ENCODE measurements at places on chromosomes 7 and 10.

DNA sequence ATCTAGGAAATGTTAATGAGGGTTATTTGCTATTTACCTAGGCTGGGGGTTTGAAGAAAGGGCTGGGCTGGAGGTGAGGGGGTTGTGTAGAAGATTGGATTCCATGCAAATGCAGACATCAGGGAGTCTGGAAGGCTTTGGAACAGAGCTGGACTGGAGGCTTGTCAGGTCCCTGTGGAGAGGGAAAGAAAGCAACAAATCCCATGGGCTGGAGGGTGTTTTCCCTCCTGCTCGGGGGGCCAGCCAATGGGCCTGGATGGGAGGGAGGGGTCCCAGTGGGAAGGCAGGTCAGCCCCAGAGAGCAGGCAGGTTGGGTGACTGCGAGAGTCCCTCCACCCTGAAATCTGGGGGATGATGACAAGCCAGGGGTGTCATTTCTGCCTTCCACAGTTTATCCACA, 431.8 kb downstream of the RPS24 start:
- DNase-seq = no peak

DNA sequence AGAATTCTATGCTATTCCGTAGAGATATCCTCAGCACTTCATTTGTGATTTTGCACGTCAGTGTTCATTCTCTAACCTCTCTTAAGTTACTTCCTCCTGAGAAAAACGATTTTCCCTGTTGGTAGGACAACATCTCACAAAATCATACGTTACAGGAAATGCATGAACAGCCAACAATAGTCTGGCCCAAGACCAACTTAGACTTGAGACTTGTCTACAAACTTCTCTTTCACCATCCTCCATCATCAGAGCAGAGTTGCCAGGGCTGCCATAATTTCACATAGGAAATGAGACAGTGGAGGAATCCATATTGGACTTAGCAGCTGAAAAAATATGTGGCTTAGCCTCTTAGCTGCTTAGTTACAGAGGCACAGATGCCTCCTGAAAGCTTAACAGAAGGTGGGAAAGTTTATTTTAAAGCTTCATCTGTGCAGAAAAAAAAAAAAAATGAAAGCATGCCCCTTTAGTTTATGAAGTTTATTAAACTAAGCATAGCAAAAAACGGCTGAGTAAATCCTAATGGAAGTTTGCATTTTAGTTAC, 222.5 kb upstream of the CACNA2D1 start:
- peak; percentile 9 for DNase-seq

DNA sequence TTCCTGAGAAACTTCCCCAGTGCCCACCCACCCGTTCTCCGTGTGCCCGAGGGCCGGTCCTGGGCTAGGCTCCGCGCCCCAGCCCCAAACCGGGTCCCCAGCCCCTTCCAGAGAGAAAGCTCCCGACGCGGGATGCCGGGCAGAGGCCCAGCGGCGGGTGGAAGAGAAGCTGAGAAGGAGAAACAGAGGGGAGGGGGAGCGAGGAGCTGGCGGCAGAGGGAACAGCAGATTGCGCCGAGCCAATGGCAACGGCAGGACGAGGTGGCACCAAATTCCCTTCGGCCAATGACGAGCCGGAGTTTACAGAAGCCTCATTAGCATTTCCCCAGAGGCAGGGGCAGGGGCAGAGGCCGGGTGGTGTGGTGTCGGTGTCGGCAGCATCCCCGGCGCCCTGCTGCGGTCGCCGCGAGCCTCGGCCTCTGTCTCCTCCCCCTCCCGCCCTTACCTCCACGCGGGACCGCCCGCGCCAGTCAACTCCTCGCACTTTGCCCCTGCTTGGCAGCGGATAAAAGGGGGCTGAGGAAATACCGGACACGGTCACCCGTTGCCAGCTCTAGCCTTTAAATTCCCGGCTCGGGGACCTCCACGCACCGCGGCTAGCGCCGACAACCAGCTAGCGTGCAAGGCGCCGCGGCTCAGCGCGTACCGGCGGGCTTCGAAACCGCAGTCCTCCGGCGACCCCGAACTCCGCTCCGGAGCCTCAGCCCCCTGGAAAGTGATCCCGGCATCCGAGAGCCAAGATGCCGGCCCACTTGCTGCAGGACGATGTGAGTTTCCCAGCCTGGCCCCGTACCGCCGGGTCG, at the start of gene SCD:
Gene SCD, plus strand, starts transcription at position 469 of the 803 bp plus-strand sequence. Its CDS starts 272 bp downstream, at position 741.
- peak; percentile 71 for DNase-seq

DNA sequence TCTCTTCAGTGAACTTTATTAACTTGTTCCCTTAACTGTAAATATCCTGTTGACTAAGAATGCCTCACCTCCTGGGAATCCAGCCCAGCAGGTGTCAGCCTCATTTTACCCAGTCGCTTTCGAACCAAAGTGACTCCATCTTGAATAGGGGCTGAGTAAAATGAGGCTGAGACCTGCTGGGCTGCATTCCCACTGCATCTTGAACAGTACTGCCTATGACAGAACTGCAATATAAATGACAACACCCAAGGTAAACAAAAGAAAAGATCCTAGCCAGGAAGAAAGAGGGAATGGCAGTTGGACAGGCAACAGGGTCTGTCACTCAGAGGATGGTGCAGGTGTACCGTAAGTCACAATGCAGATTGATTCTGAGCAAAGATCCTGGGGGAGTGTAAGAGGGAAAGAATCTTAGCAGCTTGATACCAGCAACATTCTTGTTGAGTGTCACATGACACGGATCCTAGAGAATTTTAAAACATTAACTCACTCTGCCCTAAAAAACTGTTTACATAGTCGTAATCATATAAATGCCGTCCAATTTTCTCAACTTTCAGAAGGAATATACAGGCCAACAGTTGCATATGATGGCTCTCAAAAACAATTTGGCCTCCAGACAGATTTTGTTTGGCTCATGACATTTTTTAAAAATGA, 4.4 kb upstream of the FAM107B start:
- DNase-seq = peak; percentile 67

GRCh38 chr10:13649844-13650520, 63.2 kb downstream of the PRPF18 start:
- no peak for DNase-seq

DNA sequence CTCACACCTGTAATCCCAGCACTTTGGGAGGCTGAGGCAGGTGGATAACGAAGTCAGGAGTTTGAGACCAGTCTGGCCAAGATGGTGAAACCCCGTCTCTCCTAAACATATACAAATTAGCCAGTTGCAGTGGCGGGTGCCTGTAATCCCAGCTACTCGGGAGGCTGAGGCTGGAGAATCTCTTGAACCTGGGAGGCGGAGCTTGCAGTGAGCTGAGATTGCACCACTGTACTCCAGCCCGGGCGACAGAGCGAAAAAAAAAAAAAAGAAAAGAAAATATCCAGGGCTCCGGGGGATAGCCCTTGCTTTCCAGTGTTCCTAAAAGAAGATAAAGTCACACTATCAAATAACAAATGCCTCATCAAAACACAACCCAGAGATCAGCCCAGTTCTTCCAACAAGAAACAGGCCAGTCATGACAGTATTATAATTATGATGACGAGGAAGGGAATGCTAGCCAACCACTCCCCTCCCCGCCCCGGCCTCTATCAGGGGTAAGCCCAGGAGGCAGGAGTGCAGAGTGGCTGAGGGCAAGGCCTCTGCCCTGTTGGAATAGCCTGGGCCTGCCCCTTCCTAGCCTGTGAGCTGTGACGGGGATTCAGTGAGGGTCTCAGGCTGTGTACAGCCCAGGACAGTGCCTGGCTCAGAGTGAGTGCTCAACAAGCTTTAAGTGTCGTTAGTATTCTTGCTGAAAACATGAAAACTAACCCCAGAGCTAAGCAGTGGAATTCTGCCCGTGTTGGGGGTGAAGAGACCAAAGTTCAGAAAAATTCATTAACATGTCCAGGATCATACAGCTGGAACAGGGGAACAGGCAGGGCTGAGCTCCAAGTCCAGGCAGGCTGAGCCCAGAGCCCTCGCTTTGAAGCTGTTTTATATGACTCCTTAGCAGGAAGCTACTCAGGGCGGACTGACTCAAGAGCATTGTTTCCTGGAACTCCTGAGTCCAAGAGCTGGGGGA, 54.3 kb downstream of the FAM241B start:
- DNase-seq = peak; percentile 68

DNA sequence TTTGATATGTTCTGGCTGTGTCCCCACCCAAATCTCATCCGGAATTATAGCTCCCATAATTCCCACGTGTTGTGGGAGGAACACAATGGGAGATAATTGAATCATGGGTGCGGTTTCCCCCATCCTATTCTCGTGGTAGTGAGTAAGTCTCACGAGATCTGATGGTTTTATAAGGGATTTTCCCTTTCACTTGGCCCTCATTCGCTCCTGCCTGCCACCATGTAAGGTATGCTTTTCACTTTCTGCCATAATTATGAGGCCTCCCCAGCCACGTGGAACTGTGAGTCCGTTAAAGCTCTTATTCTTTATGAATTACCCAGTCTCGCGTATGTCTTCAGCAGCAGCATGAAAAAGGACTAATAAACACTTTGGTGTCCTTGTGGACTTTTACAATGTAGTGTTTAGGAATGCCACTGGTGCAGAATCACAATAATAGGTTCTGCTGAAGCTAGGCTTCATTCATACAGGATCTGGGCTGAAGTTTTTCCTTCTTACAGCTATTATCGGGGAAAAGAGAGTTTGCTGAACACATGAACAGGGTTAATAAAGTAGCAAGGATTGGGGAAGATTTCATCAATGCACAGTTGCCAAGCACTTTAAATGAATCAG, 74.3 kb downstream of the CPED1 start:
- DNase-seq = no peak

GRCh38 chr7:32116436-32116835, 46.2 kb upstream of the PDE1C start:
- DNase-seq = no peak

- no peak for DNase-seq
Observed at GRCh38 chr7:143012409-143012808, 14.5 kb downstream of the OR9A2 start.

DNA sequence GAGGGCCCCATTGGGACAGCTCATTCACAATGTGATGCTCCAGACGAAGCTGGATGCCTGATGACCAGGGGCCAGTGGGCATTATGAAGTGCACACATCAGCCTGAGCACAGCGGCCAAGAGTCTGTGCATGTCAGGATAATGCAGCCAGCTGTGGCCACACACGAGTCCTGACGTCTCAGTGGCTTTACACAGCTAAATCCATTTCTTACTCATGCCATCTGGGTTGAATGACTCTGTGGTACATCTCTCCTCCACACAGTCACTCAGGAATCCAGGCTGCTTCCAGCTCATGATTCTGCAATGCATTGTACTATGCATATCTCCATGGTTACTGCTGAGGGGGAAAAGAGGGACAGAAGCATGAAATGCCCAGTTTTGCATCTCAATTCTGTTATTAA, 123.6 kb downstream of the PRLHR start:
- DNase-seq = no peak

- DNase-seq = no peak
Observed at GRCh38 chr7:16916738-16917137, 35.0 kb upstream of the AGR3 start.

Measured in muscle of arm (tissue), 14 donors.